ENCODE measurements at places on chromosomes 3 and 15.

- no peak for DNase-seq
Observed at GRCh38 chr3:132290833-132291232, 26.4 kb upstream of the ACP3 start.

GRCh38 chr3:113063126-113063894 is 72.5 kb downstream of the GTPBP8 start:
- DNase-seq: no peak

DNA sequence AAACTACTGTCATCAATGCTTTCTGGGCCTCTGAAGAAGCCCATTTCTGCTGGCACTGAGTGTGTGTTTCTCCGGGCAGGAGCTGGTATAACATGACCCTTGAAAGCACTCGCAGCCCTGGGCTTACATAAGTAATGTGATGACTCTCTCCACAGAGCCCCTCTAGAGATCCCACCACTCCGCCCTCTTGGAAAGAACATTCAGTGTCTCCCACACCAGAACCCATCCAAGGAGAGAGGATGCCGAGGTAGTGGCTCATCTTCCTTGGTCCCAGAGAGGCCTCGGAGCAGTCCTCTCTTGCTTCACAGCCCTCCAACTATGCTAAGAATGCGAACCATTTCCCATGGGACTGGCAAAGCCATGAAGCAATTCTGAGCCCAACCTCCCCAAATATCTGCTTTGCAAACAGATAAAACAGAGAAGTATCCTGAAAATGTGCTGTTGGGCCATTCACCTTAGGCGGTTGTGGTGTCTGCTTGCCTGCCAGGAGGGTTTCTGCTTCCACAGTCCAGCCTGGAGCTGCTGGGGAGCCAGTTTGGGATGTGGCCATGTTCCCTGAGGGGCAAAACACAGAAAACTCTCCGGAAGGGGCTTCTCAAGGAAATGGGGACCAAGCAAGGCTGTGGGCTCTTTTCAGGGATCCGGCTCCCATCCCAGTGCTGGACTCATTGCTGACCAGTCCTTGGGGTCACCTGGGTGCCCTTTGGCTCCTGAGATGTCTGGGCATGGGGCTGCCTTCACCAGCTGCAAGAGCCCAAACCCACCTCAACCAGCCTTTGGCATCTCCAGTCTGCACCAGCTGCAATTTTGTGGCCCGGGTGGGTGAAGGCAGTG is 47.3 kb downstream of the AMOTL2 start:
- no peak for DNase-seq

GRCh38 chr15:97566961-97567360 is 393.5 kb upstream of the ARRDC4 start:
- DNase-seq: no peak

- no peak for DNase-seq
Observed at GRCh38 chr3:140711390-140712035, 33.6 kb downstream of the TRIM42 start.

- DNase-seq: no peak
Observed at GRCh38 chr3:192091831-192092230, 630.9 kb downstream of the PYDC2 start.

DNA sequence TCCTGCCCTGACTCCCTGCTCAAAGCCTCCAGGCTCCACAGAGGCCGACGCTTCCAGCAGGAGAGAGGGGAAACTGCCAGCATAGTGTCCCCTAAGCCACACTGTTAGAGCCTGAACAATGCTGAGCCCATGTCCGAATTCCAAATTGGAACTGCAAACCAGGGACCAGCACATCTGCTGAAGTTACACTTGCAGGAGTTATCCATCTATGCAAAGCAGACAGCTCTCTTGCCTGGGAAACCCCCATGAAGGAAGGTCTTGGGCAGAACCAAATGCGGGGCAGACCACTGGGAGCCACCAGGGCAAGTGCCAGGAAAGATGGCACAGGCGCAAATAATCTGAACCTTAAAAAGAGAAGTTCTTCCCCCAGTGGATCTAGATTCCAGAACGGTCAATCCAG is 625 bp downstream of the LRRC15 start:
- DNase-seq: no peak

DNA sequence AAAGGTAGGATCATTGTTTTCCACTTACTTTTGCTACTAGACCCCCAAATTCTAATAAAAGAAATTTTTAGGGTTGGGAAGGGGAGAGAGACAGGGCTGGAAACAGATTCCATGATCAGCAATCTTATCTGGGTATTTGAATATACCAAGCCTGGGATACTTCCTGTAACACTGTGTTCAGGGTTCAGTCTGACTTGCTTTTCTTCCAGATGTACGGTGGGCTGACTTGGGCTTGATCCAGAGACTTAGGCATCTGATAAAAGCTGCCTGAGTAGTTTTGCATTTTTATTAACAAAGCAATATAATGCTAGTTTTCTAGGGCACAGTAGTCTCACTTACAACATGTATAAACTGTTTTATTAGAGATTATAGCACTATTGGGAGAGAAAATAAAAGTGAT is 49.2 kb downstream of the KCNMB2 start:
- DNase-seq: no peak

DNA sequence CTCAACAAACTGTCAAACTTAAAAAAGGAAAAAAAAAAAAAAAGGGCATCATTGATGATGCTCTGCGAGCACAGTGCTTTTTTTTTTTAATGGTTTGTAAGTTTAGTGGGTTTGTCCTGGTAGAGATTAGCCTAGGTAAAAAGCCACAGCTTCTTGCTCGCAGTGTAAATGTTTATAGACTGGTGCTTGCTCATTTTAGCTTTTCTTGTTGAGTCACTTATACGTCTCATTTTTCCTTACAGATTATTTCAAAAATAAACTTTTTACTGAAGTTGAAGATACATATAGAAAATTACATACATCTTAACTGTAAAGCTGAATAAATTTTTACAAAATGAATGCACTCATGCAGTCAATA is 16.5 kb upstream of the TRA2B start:
- DNase-seq: no peak

- DNase-seq: no peak
Observed at GRCh38 chr15:100777821-100778220, 101.8 kb upstream of the ALDH1A3 start.

All from activated CD4-positive, alpha-beta T cell treated with anti-CD3 and anti-CD28 coated beads, Interleukin-2, amount 50 U/mL, for 24 hours (primary cell).